ENCODE measurements at places on chromosomes 7 and 10.

DNA sequence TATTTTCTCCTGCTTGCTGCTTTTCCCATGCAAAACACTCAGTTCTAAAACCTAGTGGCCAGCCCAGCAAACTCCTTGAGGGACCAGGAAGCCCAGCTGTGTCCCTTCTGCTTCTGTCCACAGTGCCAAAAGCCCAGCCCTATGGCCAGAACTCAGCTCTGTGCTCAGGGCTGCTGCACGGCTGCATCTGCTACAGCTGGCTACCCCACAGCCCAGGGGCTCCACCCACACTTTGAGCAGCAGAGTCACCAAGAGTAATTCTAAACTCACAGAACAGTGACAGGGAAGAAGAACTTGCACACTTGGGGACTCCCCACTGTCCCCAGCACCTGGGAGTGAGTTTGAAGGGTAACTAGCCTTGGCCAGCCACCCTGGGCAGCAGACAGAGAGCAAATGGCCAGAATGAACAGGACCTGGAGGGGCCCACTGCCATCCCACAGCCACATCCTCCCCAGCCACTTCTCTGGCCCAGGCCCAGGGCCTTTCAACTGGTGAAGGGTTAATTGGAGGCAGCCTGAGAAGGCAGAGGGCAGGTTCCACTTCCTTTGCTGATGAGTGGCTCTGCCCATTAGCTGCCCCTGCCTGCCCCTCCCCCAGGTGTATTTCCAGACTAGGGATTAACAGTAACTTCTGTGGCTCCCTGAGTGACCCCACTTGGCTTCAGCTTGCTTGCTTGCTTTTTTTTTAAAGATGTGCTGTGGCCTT, 28.1 kb upstream of the TRIM8 start:
- DNase-seq: no peak

DNA sequence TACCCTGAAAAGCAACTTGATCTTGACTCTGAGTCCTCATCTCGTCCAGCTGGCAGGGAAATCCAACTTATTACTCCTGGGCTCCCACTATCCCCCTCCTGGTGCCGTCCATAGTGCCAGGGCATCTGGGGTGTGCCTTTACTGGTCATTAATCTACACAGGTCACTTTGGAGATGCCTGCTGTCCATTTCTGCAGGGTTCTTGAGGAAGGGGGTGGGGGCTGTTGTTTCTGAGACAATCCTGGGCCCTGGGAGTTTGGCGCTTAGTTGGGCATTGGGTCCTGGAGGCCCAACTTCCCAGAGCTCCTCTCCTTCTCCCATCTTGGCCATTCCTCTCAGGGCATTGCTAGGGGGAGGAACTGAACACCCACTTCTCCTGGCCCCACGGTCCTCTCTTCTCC, 6.0 kb upstream of the TACR2 start:
- DNase-seq: no peak

DNA sequence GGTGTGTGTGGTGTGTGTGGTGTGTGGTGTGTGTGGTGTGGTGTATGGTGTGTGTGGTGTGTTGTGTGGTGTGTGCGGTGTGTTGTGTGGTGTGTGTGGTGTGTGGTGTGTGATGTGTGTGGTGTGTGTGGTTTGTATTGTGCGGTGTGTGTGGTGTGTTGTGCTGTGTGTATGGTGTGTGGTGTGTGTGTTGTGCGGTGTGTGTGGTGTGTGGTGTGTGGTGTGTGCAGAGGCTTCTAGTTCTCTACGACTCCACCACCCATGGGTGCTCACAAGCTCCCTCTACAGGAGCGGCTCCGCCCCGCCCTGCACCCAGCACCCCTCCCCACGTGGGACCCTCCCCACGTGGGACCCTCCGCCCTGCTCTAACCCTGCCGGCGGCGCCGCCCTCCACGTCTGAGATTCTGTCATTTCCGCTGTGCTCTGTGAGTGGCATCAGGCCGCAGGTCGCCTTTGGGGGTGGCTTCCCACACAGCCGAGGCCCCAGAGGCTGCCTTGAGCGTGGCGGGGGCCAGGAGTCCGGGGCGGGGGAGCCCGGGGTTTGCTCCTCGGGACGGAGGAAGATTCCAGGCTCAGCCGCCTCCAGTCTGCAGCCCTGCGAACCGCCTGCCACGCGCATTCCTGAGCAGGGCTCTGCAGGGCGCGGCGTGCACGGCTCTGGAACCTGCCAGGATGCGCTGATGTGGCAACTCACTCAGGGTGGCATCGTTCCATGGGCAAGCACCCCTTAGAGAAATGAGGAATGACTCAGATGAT, 37.0 kb upstream of the DNAJB6 start:
- no peak for DNase-seq

DNA sequence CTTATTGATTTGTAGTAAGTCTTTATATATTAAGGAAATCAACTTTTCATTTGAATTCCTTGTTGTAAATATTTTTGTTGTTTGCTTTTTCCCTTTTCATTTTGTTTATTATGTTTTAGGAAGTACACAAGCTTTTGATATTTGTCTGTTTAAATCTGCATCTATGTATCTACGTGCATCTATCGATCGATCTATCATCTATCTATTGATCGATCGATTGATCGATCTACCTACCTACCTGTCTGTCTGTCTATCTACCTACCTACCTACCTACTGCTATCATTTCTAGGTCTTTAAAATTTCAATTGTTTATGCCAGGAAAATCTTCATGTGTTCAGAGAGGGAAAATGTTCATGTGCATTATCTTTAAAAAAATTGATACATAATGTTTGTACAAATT, 216.8 kb upstream of the MTPN start:
- DNase-seq: no peak

DNA sequence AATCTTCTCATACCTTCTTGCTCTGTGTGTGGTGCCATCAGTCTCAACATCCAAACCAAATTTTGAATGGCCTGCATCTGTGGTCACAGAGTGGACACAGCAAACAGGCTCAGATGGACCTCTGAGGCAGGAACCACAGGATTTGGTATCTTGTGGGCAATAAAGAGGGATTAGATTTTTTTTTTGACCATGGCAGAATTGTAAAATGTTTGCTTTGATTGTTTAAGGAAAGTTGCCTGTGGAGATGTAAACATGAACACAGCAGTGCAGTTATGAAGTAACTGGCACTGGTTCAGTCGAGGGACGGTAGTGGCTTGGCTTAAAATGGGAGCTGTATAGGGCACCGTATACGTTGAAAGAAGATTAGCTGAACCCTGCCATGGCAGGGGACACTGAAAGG, 464.7 kb downstream of the SH2D4B start:
- DNase-seq: no peak

DNA sequence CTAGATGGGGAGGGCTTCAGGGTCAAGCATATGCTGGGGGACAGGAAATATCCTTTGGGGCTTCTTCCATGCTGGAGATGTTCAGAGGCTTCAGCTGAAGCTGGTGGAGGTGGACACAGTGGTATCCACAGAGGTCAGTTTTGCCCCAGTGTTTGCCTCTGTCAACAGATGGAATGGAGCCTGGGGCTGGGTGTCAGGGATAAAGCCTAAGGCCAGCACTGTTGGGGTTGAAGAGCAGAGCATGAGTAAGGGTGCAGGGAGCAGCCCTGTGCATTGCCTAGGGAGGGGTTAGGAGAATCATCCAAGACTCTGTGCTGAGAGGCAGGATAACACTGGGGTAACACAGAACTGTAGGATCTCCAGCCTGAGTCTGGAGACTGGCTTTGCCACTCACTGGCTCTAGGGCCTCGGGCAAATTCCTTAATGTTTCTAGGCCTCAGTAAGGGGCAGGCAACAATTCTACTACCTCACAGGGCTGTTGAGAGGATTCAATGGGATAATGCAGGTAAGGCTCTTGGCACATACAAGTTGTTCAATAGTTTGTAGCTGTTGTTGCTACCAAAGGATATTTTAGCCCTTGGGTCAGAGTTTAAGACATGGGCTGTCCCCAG, 21.8 kb upstream of the MYL7 start:
- DNase-seq: no peak

DNA sequence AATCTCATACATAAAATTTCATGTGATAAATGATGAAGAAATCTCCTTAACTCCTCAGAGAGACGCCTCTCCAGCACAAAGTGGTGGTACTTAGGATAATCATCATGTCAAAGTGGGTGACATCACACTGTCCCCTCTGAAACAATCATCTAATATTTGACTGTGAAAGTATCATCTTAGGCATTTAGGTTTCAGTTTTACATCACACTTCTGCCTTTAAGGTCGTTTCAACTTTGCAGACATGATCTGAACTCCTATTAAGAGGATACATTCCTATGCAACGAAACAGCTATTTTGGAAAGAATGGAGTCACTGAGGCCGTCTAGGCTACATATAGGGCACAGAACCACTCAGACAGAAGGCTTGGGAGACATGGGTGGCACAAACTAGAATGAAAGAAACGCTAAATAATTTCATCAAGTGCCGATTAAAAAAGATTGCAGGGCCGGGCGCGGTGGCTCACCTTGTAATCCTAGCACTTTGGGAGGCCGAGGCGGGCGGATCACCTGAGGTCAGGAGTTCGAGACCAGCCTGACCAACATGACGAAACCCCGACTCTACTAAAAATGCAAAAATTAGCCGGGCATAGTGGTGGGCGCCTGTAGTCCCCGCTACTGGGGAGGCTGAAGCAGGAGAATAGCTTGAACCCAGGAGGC, 2.0 kb downstream of the VOPP1 start:
- no peak for DNase-seq
